ENCODE measurements at places on chromosomes 5 and 9.

- no peak for DNase-seq
Measured at GRCh38 chr5:34660444-34660843, 4.3 kb downstream of the RAI14 start.

GRCh38 chr5:179300581-179301180 lies 44.6 kb downstream of the ADAMTS2 start:
- DNase-seq: no peak

GRCh38 chr5:178769617-178770260 lies 39.3 kb upstream of the ZNF354A start:
- DNase-seq: no peak

DNA sequence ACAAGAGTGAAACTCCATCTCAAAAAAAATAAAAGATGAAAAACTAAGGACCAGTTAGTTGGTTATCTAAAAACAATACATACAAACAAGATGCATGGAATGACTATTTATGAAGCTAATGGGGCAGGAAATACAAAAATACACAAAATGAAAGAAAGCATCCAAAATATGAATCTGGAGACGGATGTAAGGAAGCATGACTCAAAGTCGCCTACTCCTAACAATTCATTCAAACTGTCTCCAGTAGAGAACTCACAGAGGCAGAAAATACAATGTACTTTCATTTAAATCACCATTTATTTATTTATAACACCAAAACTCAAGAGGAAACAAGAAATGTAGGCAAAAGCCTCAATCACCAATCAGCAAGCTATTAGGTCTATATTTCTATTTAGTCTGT lies 68.4 kb downstream of the SCAI start:
- DNase-seq: no peak

DNA sequence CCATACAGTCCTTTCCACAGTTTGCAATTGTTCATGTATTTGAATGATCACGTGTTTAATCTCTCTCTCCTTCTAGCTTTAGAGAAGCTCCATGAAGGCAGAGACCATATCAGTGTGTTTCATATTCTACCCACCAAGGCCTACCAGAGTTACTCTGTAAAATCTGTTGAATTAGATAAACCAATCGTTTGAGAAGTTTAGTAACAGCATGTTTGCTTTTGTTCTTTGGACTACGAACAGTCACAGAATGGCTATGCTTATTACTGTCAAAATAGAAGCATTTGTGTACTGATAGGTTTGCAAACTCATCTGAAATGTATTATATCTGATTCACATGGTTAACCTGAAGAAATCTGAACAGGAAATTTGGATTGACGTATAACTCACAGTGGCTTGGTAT lies 93.8 kb downstream of the ITGA1 start:
- DNase-seq: no peak

DNA sequence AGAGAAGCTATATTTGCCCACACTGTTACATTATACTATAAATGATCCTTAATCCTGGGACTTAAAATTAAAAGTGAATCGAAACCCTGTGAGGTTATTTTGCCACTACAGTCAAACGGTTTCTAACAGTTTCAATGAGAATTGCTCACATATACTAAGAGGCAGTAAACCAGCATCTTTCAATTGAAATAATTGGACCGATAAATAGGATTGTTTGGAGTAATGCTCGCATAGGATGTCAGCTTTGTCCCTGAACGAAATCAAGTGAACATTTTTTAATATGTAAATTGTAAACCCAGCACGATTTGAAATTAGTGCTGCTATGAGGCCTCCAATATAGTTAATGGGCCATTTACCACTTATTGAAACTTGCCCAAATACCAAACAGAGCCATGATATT lies 60.5 kb downstream of the ELAVL2 start:
- DNase-seq: no peak

- no peak for DNase-seq
Measured at GRCh38 chr5:85921590-85921989, 696.2 kb upstream of the COX7C start.

DNA sequence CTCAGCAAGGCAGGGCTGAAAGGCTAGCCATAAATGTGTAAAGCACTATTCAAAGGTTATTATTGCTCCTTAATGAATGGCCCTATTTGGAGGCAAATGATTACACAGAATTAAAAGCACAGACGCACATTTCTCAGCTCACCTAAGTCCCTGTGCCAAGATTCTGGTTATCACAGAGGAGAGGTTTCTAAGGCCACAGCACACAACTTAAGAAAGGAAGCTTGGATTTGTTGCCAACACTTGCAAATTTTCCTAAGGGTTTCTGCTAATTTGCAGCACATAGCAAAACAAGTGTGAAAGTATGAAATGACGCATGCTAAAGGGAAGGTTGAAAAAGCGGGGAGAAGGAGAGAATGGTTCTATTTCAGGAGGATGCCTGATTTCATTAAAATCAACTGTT lies 834.1 kb upstream of the C9orf72 start:
- no peak for DNase-seq

DNA sequence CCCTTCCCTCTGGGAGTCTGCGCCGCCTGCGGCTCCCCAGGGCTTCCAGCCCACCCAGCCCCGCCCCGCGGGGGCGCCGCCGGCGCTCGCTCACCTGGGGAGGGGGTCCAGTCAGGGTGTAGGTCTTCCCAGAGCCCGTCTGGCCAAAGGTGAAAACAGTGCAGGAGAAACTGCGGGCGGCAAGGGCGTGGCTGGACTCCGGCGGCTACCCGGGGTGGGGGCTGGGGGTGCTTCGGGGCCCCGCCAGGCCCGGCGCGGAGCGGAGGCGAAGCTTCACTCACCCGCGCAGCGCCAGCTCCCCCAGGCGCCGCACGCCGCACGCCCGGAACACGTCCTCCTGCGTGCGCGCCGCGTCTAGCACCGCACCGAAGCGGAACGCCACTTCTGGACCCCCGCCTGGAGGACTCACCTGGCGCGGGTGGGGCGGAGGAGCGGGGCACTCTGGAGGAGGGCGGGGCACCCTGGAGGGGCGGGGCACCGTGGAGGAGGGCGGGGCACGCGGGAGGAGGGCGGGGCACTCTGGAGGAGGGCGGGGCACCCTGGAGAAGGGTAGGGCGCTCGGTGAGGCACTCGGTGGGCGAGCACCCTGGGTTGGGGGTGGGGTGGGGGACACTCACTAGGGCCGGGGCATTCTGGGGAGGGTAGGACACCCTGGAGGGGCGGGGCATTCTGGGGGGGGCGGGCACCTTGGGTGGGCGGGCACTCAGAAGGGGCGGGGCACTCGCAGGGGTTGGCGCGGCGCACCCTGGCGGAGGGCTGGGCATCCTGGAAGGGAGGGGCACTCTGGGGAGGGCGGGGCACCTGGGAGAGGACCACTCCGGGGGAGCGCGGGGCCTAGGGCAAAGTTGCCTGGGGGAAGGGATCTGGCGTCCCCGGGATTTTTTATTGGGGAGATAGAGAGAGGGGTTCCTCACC lies 814 bp downstream of the KIF12 start:
- peak; percentile 13 for DNase-seq

GRCh38 chr9:33465596-33466564 lies 7.8 kb downstream of the NOL6 start:
- no peak for DNase-seq

DNA sequence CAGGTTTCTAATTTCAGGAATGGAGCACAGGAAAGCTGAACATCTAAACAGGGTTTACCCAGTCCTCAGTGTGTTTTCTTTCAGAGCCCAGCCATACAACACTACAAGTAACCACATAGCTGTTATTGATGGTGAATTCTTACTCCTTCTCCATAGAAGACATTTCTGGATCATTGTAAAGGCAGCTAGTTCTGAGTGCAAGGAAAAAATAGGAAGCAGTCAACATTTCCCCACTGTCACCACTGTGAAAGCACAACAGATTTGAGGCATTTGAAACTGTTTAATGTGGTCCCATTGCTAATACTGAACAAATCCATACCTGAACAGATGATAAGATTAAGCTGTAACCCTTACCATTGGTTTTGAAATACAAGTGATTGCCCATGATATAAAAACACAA lies 145.0 kb upstream of the PCA3 start:
- no peak for DNase-seq

- no peak for DNase-seq
Measured at GRCh38 chr5:59716029-59716428, 177.5 kb downstream of the PDE4D start.

GRCh38 chr5:135449644-135450043 lies 2.5 kb upstream of the DCANP1 start:
- no peak for DNase-seq

GRCh38 chr5:24643880-24644279 lies 898 bp downstream of the CDH10 start:
- DNase-seq: no peak

DNA sequence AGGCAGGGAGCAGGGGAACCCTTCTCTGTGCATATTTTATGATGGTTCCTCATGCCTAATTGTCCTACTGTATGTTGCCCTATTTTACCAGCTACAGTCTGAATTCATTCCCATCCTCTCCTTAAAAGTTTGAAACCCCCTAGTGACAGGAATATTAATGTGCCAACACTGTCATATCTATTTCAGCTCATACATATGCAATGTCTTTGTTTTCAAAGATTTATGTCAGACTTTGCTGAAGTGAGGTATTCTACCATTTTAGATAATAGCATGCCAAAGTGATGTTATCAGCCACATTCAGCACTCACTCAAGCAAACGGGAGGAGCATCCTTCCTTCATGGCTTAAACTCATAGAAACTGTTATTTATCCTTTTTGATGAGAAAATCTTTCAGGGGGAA lies 696.5 kb downstream of the NR2F1-AS1 start:
- DNase-seq: no peak

DNA sequence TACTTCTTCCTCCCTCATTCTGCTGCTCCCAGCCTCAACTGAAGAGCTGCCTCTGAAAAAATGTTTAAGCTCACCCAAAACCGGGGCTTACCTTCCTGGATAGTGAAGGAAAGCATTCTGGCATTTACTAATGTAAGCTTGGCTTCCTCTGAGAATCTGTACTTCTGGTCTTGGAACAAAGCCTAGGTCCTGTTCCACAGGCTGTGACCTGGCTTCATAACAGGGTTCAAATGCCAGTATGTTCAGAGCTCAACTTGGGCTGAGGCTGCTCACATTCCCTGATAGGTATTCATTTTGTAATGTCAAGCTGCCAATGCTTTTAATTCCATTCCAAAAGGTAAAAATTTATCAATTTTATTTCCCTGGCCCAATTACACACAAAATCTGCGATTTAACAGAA lies 411.7 kb upstream of the KCNN2 start:
- DNase-seq: no peak

DNA sequence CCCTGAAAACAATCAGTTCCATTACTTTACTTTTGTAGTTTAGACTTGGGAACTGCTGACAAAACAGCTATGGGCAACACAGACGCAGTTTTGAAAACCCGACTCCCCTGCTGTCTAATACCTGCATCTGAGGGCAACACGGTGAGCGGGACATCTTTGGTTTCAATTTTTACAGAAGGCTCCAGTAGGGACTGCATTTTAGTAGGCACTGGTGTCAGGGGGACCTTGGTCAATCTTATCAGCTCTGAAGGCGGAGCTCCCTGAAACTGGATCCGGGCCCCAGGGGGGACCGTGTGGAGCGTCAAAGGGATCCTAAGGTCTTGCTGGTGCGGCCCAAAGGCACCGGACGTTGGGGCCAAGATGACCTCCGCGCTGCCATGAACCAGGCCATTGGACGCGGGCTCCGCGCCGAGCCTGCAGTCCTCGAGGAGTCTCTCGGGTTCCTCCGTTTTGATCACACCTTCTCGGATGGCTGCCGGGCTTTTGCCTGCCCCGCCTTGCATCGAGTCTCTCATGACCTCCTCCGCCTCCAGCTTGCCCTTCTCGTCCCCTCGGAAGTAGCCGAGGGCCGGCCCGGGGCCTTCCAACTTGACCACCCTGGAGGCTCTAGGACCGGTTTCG lies 1.1 kb downstream of the SOX30 start:
- DNase-seq: no peak

- DNase-seq: no peak
Measured at GRCh38 chr5:72598401-72599064, 91.3 kb upstream of the ZNF366 start.

DNA sequence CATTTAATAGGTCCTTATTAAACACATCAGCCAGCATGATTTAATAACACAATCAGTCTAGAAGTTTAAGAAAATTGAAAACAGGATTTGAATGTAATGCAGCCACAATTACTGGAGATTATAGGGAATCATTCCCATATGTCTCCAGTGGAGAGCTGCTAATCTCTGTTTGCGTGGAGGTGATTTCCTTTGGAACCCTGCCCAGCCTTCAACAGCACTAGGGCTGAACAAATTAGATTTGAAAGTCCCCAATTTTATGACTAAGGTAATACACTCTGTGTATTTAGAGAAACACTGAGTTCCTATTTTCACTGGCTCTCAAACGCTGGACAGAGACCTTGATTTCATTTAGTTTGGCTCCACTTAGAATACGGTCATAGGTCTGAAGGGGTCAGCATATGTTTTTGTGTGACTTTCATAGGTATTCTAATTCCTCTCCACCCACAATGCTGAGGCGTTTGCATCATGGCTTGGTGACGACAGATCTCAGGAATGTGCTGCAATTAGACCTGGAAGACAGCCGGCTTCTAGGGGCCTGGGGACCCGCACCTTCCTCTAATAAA lies 508.3 kb downstream of the EBF1 start:
- no peak for DNase-seq

GRCh38 chr5:3323144-3323543 lies 272.5 kb upstream of the IRX1 start:
- no peak for DNase-seq

DNA sequence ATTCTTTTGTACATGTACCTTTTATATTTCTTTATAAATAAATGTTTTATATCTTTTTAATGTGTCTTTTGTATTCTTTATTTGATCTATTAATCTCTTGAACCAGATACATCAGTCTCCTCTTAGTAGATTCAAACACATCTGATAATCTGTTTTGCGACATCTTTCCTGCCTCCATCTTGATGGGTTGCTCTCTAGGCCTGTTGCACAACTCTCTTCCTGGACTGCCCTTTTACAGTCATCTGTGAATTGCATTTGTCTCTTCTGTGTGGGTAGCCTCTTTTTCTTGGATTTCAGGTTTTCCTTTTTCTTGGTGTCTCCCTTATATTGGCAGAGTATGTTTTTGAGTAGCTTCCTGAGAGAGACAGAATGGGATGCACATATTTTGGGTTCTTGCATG lies 6.2 kb downstream of the ZFYVE16 start:
- DNase-seq: no peak

DNA sequence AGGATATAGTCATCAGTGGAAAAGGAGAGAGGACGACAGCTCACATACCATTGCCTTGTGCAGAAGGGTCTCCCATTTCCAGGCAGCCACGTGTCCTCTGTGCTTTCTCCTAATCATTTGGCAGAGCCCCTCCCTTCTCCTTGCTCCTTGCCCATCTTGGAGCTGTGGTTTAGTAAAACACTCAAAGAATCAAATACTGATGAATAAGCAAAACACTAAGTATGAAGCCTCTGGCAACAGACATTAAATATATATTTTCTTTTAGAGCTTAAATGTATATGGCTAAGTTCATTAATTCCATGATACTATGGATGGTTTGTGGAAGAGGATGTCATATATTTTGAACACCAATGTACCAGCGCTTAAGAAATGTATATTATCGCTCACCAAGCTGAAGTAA lies 278.5 kb downstream of the SAXO1 start:
- DNase-seq: no peak

All from stimulated activated CD4-positive, alpha-beta T cell treated with anti-CD3 and anti-CD28 coated beads, Interleukin-12 subunit alpha, Interleukin-12 subunit beta, amount 100 ng/mL, for 4 hours (primary cell).